A673 (cell line): ENCODE measurements at places on chromosomes 2 and 18.

GRCh38 chr2:556485-556884, 120.7 kb downstream of the TMEM18 start:
- no peak for DNase-seq

DNA sequence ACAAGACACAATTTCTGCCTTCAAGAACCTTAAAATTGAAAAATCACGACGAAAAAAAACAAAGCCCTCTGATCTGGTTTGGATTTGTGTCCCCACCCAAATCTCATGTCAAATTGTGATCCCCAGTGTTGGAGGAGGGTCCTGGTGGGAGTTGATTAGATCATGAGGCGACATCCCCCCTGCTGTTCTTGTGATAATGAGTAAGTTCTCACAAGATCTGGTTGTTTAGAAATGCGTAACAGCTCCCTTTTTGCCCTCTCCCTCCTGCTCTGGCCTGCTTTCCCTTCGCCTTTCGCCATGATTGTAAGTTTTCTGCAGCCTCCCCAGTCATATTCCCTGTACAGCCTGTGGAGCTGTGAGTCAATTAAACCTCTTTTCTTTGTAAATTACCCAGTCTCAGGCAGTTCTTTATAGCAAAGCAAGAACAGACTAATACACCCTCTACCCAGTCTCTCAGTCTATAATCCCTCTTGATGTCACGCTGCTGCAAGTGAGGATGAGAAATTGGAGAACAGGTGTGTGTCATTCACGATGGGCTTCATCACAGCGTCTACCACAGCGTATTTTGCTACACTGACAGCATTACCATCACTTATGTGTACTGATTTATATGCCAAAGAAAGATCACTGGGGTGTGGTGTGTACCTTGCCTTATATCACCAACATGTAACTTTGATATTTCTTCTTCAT, 330.7 kb downstream of the MTX2 start:
- no peak for DNase-seq

DNA sequence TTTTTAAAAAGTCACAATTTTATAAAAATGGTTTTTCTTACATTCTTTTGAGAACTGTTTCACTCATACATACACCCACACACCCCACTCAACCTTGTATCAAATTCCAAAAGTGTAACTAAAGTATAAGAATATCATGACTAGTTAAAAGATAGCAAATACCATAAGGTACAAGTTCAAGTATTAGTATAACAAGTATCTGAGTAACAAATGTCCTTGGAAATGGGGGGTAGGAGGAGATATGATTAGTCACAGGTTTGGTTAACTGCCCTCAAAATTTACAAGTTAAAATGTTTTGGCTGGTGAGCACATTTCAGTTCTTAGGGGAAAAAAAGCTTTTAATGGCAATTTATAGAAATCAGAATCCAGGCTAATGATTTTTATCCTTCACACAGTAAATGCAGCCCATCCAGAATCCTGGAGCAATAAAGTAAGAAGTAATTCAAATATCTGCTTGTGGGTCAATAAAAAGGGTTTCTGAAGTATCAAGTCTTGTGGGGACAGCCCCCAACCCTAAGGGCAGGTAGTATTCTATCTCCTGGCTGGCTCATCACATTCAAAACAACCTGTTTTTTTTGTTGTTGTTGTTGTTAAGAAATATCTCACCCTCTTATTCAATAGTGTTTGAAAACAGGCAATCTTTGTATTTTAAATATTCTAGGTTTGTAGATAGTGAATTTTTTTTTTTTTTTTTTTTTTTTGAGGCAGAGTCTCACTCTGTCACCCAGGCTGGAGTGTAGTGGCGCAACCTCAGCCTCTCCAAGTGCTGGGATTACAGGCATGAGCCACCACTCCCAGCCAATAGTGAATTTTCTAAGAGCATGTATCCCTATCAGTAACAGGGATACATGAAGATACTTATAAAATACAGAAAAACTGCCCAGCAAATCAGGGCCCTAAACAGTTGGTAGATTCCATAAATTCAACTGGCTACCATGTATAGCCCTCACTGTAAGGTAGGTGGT, 14.5 kb downstream of the IAH1 start:
- no peak for DNase-seq

DNA sequence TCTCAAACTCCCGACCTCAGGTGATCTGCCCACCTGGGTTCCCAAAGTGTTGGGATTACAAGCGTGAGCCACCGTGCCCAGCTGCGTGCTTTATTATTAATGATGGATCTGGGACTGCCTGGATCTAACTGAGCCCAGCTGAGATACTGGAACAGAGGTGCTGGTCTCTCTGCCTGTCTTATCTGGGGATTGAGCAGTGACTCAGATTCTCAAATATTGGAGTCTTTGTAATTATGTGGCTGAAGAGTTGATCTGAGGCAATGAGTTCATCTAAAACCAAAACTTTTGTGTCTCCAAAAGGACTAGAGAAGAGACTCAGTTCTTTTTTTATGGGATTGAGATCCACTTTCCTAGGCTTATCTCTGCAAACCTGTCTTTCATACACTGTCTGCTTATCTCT, 16.3 kb downstream of the PLEKHB2 start:
- DNase-seq: no peak

DNA sequence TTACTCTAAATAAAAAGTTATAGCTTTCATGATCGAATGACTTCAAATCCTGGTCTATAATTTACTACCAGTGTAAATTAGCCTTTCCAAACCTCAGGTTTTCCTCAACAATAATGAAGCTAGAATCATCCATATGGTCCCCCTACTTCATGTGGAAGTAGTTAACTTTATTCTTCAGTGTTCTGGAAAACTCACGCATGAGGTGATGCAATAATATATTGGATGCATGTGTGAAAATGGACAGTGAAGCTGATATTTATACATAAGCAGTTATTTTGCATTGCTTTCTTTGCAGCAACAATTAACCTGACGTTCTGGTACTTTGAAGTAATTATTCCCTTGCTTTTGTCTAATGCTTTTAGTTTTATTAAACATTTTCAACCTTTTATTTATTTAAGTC, 18.6 kb upstream of the UNC80 start:
- no peak for DNase-seq

GRCh38 chr2:176763851-176764404, 448.7 kb upstream of the HNRNPA3 start:
- no peak for DNase-seq

GRCh38 chr2:47028846-47029560, 113.4 kb upstream of the MCFD2 start:
- DNase-seq: no peak

- DNase-seq: no peak
Observed at GRCh38 chr2:30282721-30283120, 51.4 kb downstream of the LBH start.

DNA sequence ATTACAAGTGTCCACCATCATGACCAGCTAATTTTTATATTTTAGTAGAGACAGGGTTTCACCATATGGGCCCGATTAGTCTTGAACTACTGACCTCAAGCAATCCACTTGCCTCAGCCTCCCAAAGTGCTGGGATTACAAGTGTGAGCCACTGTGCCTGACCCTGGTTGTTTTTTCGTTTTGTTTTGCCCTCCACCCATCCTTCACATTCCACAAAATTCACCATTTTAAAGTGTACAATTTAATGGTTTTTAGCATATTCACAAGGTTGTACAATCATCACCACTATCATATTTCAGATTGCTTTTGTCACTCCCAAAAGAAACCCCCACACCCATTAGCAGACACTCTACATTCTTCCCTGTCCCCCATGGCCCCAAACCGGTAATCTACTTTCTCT, 215.0 kb downstream of the TPGS2 start:
- no peak for DNase-seq

DNA sequence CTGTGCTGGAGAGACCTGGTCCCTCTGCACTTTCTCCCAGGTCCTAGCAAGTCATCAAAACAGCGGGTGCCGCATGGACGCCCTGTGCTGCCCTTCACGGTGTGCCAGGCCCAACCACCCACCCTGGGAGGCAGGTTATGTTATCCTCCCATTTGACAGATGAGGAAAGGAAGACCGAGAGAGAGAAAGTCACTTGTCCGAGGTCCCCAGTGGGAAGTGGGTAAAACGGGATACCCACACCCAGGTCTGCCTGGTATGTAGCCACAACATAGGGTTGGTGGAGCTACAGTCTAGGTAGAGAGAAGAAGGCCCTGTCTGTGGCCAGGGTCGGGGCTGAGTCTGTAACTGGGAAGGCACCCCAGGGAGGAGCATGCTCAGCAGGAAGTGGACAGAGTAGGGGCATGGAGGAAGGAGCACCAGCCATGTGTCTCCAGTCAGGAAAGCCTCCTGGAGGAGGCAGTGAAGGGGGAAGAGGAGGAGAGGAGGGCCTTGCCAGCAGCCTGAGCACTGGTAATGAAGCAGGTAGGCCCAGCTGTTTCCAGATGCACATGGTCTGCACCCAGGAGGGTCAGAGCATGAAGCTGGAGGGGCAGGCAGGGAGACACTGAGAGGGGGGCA, 98.4 kb downstream of the ZFP36L2 start:
- DNase-seq: no peak

- DNase-seq: no peak
Observed at GRCh38 chr2:21035282-21035973, 8.4 kb downstream of the APOB start.

GRCh38 chr2:240918258-240919091, 12.3 kb downstream of the CROCC2 start:
- no peak for DNase-seq

DNA sequence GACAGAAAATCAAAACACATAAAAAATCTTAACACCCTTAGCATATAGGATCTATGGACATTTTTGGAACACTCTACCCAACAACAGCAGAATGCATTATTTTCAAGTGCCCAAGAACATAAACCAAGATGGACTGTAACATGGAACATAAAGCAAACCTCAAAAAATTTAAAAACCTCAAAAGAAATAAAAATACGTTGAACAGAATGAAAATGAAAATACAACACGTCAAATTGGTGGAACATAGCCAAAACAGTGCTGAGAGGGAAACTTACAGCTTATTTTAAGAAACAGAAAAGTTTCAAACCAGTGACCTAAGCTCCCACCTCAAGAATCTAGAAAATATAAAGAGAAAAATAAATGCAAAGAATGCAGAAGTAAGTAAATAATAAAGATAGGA, 58.3 kb upstream of the BCL2L11 start:
- DNase-seq: no peak

GRCh38 chr2:173226899-173227698, 127.6 kb upstream of the CDCA7 start:
- DNase-seq: no peak

GRCh38 chr18:5941890-5942289, 46.6 kb upstream of the TMEM200C start:
- DNase-seq: no peak

DNA sequence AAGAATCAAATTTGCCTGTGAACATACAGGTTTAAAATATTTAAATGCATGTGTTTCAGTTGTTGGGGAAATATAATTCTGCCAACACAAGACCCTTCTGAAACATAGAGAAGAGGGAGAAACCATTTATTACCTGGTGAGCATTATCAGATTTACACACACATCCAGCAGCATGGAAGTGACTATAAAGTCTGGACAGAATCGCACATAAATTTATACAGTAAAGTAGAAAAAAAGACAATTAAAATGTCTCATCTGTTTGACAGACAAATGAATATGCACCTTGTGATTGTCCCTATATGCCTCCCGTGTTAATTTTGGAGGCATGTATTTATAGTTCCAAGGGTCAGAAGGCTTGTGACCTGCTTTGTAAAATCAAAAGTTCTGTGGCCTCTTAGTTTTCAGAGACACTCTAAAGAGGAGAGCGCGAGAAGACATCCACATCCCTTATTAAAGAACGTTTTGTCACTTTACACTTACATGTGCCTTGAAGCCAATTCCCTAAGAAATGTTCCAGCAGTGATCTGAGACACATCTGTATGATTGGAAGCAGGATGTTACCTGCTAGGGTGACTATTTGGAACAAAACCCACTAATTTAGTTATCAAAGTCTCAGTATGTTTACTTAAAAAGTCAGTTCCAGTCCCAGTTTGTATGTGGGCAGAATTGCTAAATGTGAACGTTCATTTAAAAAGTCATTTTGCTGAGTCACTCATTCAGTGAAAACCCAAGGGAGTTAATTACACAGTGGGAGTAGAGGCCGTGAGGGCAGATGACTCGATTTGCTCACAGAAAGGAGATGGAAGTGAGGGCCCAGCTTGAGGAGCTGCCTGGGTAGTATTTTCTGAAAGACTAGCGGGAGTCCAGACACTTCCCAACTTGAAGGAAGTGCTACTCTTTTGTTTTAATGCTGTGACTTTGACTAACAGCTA, 527.6 kb upstream of the MEX3C start:
- peak; percentile 89 for DNase-seq

DNA sequence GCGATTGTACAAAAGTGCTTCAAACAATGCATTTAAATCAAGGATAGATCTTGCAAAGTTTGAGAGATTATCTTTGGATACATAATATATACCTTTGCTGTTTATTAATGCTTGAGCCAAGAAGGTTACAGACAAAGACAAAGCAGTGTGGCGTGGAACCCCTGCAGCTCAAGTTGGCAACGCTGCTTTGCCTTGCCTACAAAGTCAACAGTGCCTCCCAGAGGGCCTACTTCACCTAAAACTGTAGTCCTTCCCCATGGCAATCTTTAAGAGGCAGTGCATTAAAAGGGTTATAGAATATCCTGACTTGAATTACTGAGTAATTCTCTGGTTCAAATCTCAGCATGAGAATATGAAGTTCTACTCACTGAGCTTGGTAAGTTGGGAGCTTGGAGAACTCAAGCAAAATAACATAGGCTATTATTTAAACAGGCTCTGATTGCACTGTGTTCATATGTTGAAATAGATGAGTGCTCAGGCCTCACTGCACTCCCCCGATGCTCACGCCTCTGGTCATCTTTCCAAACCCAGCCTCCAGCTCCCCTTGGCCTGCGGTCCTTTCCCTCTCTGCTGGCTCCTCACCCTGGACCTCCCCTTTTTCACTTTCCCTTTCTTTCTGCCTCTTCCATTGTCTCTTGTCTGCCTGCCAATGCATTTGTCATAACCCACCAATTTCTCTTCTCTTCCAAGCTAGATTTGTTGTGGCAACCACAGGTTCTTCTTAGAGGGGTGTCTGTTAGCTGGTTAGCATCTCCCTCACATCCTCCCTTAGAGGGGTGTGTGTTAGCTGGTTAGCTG, 96.5 kb downstream of the MYT1L start:
- DNase-seq: no peak

DNA sequence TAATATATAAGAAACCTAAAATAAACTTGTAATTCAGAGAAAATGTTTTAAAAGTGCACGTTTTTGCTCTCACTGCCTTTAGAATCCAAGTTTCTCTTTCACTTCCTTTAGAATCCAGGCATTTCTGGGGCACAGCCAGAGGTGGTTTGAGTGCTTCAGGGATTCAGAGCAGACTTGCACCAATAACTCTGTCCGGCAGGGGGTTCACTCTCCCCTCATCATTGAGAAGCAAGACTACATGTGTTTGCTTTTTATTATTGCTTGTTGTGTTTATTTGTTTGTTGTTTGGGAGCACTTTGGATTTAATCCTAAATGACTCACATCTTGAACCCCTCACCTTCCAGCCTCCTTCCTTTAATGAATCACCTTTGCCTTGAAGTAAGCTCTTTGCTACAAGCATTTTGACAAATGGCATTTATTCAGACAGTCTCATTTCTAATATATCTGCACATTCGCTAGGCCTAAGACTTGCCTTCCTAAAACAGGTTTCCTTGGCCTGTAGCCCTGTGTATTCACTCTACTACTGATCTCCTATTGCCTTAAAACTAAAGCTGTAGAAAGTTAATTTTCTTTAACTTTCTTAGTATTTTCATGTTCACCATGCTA, 233.5 kb upstream of the ATP5MC3 start:
- peak; percentile 79 for DNase-seq
